Renal pelvis (tissue), 12 donors: ENCODE measurements at places on chromosomes 3 and 15. TPM values are rescaled to one million over a fixed set of nuclear protein-coding genes. Genes with fewer than 3 reads are reported as not detected.

DTX3L gene
- polyA plus RNA-seq, result 10.6 TPM

VPS13C gene
- 31.8 TPM for polyA plus RNA-seq

ALG3 gene
- 41.7 TPM for polyA plus RNA-seq

TIPARP gene
- polyA plus RNA-seq, result 23.1 TPM

IGSF11 gene
- 5.9 TPM for polyA plus RNA-seq

RCCD1 gene
- polyA plus RNA-seq, result 16.6 TPM

SAMD7 gene
- not detected for polyA plus RNA-seq

SOX14 gene
- polyA plus RNA-seq, result not detected

SNURF gene
- polyA plus RNA-seq, result 12.2 TPM

INSYN1 gene
- 19.3 TPM for polyA plus RNA-seq

HHATL gene
- 0.54 TPM for polyA plus RNA-seq

LCTL gene
- 0.51 TPM for polyA plus RNA-seq

ZNF385D gene
- 15.9 TPM for polyA plus RNA-seq

HYAL3 gene
- 5.7 TPM for polyA plus RNA-seq

THAP10 gene
- polyA plus RNA-seq, result 9.7 TPM
